ENCODE measurements at places on chromosomes 13 and 19.

GRCh38 chr19:17075864-17076542, 426 bp downstream of the MYO9B start:
- no peak for DNase-seq

- no peak for DNase-seq
Measured at GRCh38 chr19:21603431-21604231, 98.2 kb downstream of the ZNF429 start.

- no peak for DNase-seq
Measured at GRCh38 chr13:95787356-95788099, 110.6 kb downstream of the DNAJC3 start.

GRCh38 chr19:2048959-2049740, 1.9 kb downstream of the MKNK2 start:
- no peak for DNase-seq

DNA sequence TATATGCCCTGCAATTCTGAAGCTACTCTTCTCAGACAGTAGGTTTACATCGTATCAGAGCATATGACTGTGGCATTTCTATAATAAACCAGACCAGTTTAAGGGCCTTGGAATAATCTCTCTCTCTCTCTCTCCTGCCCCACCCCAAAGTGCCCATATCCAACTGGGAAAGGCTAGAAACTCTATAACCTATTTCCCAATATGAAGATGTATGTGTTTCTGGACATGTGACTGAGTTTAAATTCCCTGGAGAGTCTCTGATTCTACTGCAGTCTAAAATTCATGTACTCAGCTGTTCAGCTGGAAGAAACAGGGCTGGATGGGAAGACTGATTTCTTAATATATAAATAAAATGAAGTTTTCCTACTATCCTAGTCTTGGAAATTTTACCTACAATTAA, 91.9 kb upstream of the MBNL2 start:
- no peak for DNase-seq

DNA sequence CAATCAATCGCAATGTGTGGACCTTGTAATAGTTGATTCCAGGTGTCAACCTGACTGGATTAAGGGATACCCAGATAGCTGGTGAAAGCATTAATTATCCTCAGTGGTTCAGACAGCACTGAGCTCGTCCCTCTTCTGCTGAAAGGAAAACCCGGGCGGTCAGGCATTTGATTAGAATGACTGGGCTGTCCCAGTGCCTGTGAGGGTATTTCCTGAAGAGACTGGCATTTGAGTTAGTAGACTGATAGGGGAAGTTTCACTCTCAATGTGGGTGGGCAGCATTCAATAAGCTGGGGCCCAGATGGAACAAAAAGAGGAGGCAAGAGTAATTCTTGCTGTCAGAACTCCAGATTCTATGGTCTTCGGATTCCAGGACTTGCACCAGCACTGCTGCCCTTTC, 31.9 kb downstream of the KPNA3 start:
- DNase-seq: no peak

GRCh38 chr19:8401981-8402411, 11.1 kb upstream of the MARCHF2 start:
- no peak for DNase-seq

DNA sequence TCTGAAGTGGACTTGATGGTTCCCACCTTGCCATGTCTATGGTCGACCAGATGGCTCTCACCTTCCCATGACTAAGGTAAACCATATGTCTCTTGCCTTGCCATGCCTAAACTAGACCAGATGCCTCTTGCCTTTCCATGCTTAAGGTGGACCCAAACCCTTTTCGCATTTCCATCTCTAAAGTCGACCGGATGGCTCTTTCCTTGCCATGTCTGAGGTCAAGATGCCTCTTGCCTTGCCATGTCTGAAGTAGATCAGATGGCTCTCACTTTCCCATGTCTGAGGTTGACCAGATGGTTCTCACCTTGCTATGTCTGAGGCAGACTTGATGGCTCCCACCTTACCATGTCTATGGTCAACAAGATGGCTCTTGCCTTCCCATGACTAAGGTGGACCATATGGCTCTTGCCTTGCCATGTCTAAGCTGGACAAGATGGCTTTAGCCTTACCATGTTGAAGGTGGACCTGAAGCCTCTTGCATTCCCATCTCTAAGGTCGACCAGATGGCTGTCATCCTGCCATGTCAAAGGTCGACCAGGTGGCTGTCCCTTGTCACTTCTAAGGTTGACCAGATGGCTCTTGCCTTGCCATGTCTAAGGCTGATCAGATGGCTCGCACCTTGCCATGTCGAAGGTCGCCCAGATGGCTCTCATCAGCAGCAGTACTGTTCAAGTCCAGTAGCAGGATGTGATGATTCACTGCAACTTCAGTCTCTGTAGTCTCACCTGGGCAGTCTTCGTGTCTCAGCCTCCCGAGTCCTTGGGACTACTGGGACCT, 1439.4 kb downstream of the UQCRFS1 start:
- DNase-seq: no peak
